ENCODE measurements at places on chromosomes 11 and 22.

DNA sequence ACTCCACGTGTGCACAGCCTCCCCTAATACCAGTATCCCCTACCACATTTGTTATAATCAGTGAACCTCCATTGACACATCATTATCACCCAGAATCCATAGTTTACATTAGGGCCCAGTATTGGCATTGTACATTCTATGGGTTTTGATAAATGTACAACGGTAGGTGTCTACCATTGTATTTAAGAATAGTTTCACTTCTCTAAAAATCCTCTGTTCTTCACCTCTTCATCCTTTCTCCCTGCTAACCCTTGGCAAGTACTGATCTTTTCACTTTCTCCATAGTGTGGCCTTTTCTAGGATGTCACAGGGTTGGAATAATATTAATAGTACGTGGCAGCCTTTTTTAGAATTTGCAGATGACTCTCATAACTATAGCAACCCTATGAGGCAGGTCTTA is 353.8 kb downstream of the DDX10 start:
- DNase-seq, result no peak

DNA sequence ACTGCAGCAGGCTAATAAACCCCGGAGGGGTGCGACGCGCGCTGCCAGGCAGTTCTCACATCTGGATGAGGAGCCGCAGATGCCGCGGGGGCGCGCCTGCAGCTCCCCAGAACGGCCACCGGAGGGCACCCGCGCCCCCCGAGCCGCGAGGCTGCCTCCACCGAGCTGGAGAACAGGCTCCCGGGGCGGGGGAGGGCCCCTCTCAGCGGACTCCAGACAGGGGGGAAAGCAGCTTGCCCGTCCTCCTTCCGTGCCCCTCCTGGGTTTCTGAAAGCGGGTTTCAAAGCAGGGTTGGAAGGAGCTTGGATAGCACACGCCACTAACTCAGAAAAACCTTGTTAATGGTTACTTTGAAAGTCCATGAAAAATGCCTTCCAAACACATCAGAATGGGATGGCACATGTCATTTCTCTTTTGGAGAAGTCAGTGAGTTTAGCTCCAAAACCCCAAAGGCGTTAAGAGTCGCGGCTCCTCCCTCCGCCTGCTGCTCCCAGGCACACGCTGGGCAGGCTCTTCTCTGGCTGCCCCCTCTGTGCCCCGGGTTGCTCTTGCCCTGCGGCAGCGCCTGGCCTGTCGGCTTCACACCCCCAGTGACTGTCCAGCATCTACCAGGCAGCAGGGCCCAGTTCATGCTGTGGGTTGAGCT is 317.8 kb downstream of the NTM start:
- DNase-seq, result peak; percentile 49

- DNase-seq, result no peak
These were observed 24.2 kb downstream of the MRTFA start for GRCh38 chr22:40612291-40612751.

DNA sequence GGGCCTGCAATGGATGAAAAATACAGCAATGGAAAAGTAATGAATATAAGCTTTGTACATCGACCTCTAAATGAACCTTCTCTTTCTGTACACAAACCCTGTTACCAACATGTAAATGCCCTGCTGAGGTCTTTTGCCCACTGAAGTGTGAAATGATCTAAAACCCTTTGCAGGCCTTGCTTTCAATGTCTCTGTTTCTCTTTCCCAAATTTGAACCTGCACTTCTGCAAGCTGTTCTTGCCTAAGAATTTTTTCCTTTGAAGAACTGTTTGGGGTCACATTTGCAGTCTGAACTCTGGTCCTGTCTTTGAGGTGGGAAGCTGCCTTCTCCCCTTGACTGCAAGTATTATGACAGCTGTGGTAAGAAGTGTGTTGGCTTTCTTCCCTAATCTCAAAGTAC is 1237.1 kb downstream of the FAM181B start:
- no peak for DNase-seq

DNA sequence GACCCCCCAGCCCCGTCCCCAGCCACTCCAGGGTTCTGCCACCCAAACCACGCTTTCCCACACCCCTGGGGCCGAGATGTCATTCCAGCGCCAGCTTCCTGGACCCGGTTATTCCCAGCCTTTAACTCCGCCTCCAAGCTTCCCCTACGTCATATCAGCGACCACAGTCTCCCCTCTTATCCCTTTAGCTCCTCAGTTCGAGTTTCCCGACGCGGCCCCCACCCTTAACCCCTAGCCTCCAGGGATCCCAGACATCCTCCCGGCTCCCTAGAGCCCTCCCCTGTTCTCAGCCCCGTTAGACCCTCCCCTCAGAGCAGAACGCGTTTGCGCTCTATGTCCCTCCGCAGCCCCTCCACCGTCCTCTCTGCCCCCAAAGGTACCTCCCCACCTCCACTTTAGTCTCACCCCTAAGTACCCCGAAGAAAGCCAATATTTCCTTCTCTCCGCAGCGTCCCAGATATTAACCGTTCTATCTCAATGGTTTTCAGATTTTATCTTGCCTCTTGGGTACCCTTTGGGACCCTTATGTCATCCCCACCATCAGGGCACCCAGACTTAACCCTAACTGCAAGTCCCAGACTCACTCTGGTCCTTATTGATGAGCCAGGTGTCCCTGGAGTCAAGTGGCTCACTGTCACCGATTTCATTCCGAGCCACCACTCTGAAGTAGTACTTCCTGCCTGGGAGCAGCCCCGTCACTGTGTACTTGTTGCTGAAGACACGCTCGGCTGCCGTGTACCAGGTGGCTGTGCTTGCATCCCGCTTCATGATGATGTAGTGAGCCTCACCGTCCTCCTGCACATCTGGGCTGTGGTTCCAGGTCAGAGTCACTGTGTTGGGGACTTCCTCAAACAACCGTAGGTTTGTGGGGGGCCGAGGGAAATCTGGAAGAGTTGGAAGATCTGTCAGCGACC is 8.0 kb downstream of the TMEM86A start:
- peak; percentile 78 for DNase-seq

- no peak for DNase-seq
These were observed 83.9 kb downstream of the ETS1 start for GRCh38 chr11:128503245-128503991.

DNA sequence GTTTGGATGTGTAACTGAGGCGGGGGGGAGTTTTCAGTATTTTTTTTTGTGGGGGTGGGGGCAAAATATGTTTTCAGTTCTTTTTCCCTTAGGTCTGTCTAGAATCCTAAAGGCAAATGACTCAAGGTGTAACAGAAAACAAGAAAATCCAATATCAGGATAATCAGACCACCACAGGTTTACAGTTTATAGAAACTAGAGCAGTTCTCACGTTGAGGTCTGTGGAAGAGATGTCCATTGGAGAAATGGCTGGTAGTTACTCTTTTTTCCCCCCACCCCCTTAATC is 2.3 kb downstream of the MALAT1 start:
- DNase-seq, result no peak

DNA sequence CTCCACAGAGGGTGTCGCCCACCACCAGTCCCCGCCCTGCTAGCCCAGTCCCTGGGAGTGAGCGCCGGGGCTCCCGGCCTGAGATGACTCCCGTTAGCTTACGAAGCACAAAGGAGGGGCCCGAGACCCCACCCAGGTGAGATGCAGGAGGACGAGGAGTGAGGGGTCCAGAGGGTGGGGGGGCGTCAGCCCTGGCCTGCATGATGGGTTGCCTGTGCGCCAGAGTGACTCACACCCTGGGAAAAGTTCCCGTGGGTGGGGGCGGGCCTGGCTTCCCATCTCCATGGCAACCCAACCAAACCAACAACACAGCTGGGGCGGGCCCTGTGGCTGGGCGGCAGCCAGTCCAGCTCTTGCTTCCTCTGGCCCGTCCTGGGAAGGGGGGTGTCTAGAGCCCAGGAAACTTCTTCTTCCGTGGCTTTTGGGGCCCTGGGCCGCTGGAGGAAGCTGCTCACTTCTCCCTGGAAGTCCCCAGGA is 4.5 kb downstream of the GAS2L1 start:
- DNase-seq, result peak; percentile 98

DNA sequence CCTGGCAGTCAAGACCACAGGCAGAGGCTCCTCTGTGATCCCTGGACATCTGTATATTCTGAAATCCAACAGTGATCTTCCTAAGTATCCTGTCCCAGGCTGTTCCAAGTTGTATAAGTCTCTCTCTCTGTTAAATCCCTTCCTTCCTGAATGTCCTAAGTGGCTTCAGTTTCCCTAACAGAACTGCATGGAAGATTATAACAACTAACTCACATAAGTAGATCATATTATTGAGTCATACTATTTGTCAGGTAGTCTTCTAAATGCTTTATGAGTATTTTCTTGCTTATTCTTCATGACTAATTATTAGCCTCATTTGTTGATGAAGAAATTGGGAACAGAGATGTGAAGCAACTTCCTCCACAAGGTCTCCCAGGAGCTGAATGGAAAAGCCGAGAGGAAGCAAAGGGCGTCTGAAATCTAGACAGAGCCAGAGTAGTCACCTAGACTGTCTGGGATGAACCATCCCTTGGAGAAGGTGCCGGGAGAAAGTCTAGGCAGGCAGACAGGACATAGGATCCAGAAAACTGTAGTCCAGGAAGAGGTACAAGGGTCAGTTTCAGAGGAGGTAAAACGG is 93.2 kb upstream of the FAT3 start:
- DNase-seq, result no peak

GRCh38 chr11:106077609-106078455 is at the start of gene AASDHPPT:
AASDHPPT (plus strand) TSS chr11:106077662; CDS start chr11:106077711, 49 bp downstream.
- DNase-seq, result no peak

GRCh38 chr22:39665229-39665628 is 94.7 kb downstream of the CACNA1I start:
- no peak for DNase-seq
